Activated CD4-positive, alpha-beta T cell treated with anti-CD3 and anti-CD28 coated beads for 48 hours (primary cell): ENCODE measurements at places on chromosomes 6 and 20.

GRCh38 chr20:47862574-47863240 is 77.4 kb upstream of the SULF2 start:
- no peak for DNase-seq

- no peak for DNase-seq
Observed at GRCh38 chr6:168928012-168928411, 325.6 kb downstream of the THBS2 start.

DNA sequence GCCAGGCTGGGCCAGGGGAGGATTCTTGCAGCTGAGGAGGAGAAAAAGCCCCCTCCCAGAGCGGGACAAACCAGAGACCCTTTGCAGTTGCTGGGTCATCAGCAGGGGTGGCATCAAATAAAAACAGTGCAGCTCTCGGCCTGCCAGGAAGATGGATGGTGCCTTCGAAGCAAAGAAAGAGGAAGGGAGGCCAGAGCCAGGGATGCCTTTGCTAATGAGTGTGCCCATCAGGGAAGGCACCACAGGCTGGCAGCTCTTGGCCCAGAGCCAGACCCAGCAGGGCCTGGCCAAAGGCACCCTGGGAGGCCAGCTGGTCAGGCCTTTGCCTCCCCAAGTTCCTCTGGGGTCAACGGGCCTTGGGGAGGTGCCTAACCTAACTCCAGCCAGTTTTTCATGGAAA is 26.3 kb upstream of the ZNF318 start:
- no peak for DNase-seq

GRCh38 chr6:84278321-84278998 is 51.0 kb upstream of the CEP162 start:
- DNase-seq: no peak

DNA sequence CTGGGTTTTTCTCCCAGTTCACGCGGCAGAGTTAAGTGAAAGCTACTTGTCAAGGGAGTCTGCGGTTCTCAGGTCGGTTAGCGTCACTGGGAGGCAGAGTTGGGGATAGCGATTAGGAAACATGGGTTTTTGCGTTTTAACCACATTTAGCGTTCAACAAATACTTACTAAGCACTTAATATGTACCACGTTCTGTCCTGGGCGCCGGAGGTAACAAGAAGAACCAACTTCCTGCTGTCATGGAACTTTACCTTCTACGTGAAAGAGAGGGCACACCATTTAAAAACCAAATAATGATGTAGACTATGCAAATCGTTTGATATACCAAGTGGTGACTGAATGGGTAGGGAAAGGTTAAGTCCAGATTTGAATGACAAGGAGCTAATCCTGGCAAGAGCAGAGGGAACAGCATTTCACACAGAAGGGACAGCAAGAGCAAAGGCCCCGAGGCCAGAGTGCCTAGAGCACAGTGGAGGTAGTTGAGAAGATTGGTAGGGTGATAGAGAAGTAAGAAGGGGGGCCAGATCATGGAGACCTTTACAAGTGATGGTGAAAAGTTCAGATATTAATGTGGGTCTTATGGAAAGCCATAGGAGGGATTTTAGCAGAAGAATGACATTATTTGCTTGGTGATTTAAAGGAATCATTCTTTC is 744 bp downstream of the RIOK1 start:
- no peak for DNase-seq

GRCh38 chr6:164982389-164982788 is 327.0 kb downstream of the C6orf118 start:
- DNase-seq: no peak

- DNase-seq: no peak
Observed at GRCh38 chr6:159687341-159687740, 5.7 kb downstream of the SOD2 start.

DNA sequence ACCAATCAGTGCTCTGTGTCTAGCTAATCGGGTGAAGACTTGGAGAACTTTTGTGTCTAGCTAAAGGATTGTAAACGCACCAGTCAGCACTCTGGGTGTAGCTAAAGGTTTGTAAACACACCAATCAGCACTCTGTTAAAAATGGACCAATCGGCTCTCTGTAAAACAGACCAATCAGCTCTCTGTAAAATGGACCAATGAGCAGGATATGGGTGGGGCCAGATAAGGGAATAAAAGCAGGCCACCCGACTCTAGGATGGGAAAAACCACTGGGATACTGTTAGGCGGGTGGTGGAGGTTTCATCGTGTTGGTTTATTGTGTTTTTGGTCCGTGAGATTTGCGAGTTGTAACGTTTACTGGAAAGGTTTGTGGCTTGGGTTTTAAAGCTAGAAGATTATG is 25.5 kb upstream of the GFOD1 start:
- no peak for DNase-seq

- DNase-seq: no peak
Observed at GRCh38 chr20:38628580-38629470, 27.2 kb downstream of the ARHGAP40 start.

DNA sequence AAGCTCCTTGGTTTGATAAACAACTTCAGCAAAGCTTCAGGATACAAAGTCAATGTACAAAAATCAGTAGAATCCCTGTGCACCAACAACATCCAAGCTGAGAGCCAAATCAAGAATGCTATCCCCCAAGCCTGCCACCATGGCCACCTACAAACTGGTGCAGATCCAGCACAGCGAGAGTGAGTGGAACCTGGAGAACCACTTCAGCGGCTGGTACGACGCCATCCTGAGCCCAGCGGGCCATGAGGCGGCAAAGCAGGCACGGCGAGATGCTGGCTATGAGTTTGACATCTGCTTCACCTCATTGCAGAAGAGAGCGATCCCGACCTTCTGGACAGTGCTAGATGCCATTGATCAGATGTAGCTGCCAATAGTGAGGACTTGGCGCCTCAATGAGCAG is 170.3 kb downstream of the KHDC1L start:
- no peak for DNase-seq

GRCh38 chr20:8798505-8798904 is 270.4 kb upstream of the PLCB4 start:
- no peak for DNase-seq

DNA sequence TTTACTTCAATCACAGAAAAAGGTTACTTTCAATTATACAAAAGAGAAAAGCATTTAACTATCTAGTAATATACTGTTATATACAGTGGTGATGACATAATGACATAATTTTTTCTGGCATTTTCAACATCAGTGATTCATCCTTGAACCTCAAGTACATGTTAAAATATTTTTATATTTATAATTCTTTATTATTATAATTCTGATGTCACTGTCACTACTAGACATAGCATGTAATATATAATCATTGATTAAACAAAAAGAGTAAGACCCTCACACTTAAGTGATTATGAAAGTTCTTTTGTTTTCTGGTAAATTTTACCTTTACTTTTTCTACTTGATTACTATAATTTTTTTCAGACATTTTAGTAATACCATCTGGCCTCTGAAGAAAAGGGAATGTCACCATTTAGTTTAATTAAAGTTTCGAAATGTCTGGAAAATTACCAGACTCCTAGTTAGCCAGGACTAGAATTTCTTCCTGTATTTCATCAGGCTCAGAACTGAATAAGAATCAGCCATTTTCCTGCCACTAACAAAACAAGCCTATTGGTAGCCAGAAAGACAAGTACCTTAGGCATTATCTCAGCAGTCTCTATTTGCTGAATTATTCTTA is 71.5 kb downstream of the FILIP1 start:
- no peak for DNase-seq

GRCh38 chr6:168181876-168182275 is 102.9 kb upstream of the FRMD1 start:
- DNase-seq: no peak

DNA sequence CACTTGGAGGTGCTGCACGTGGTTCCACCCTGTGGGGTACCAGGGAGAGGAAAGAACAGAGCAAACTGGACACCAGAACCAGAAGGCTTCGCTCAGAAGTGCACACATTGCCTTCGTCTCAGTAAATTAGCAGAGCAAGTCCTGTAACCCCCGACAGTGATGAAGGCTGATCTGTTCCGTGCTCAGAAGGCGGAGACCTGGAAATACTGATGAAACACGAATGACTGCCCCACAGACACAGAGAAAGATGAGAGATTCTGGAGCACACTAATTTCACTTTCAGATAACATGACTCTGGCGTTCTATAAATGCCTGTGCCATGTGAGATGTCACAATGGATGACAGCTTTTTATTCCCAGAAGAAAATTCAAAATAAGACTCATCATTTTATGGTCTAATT is 44.2 kb upstream of the CCR6 start:
- DNase-seq: peak; percentile 53

DNA sequence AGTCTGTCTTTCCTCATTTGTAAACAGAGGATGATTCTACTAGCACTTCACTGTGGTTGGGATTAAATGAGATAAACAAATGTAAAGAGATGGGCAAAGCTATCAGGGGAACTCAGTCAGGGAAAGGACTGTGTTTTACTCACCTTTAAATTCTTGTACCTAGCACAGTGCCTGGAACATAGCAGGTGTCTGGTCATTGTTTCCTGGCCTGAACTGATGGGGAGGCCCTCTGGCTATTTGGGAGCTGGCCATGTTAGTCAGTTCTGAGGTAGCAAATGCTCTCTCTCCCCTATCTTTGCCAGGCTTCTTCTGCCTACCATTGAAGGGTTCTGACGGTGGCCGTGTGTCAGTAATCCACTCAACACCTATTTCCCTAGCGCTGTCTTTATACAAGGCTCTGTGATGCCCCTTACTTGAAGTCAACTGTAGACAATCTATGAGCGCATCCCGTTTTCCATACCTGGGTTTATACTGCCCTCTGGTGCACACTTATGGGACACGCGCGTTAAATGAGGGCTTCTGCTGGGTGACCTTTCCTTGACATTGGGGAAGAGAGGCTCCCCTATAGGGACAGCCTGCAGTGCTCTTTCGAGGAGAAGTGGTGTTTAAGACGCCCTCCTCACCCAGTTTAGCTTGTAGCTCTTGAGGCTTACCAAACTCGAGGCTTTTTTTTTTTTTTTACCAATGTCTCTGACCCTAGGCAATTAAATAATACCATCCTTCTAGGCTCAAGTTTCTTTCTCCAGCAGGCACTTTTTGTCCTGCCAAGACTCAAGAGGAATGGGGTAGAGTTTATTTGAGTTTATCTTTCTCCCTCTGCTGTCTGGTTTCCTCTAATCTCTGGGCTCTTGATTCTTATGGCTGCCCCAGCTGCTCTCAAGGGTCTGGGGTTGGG is 4.0 kb upstream of the SPATS1 start:
- DNase-seq: peak; percentile 77

DNA sequence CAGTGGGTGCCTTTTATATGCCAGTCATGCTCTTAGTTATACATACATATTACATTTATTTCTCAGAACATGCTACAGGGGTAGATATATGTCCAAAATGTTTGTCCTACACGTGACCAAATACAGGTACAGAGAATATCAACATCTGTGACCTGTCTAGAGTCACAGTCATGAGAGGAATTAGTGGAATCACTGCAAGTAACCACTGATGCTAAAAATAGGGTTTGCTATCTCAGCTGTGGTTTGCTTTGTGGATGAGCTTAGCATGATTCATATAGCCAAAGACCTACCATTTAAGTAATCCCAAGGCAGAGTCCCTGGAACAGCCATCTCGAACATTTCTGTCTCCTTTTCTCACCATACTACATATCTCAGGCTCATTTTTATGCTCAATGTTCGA is 32.3 kb downstream of the GSTA3 start:
- no peak for DNase-seq

GRCh38 chr6:89745716-89746115 is 73.9 kb downstream of the MDN1 start:
- DNase-seq: no peak

GRCh38 chr6:25875563-25875905 is 1.5 kb upstream of the SLC17A3 start:
- DNase-seq: no peak

DNA sequence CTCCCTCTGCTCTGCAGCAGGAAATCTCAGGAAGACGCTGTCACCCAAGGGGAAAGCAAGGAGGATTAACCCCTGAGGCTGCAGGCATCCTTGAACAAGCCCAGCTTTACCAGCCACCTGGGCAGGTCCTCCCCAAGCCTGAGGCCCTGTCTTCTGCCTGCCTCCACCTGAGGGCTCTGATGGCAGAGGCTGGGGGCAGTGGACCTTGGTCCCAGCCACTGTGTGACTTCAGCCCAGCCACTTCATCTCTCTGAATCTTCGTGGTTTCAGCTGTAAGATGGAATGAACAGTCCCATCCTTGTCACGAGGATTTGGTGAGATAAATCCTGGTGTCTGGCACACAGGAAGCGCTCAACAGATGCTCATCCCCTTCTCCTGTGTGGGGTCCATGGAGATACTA is 8.5 kb upstream of the VSTM2L start:
- no peak for DNase-seq

- no peak for DNase-seq
Observed at GRCh38 chr6:36577301-36577700, 16.9 kb upstream of the SRSF3 start.

- no peak for DNase-seq
Observed at GRCh38 chr6:154773610-154774089, 40.4 kb downstream of the SCAF8 start.

DNA sequence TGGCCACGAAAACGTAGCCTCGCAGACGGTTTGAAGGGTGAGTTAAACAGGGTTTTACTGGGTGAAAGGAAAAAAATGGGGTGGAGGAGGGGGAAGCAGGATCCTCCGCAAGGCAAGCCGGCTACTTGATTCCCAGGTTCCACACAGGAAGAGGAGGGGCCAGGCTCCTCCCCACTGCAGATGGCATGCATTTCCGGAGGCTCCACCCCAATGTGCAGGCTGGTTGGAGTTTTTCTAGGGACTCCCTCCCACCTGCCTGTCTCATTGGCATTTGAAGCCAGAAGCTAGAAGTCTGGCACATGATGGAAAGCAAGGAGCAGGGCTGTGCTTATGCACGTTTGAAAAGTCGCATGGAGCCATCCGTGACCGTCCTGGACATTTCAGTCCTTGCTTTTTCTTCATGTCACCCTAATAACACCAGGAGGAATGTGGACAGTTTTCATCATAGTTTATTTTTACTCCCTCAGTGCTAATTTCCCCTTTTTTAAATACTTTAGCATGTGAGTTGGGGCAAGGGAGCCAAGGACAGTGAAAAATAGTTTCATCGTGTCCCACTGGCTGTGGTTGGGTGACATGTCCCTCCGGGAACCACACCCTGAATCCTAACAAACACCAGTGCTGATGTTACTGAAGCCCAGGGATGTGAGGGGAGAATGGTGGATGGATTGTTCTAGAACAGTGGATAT is 100.1 kb upstream of the INSM1 start:
- no peak for DNase-seq

- no peak for DNase-seq
Observed at GRCh38 chr6:900716-901605, 208.0 kb upstream of the EXOC2 start.
